ENCODE measurements at places on chromosomes 4 and X.
A peak's percentile ranks its signal among the peaks of the same experiment; 100 is the strongest.

- no peak for DNase-seq
Observed at GRCh38 chr4:72809208-72809607, 240.2 kb upstream of the ADAMTS3 start.

- no peak for DNase-seq
Observed at GRCh38 chr4:127771535-127772275, 10.4 kb upstream of the HSPA4L start.

DNA sequence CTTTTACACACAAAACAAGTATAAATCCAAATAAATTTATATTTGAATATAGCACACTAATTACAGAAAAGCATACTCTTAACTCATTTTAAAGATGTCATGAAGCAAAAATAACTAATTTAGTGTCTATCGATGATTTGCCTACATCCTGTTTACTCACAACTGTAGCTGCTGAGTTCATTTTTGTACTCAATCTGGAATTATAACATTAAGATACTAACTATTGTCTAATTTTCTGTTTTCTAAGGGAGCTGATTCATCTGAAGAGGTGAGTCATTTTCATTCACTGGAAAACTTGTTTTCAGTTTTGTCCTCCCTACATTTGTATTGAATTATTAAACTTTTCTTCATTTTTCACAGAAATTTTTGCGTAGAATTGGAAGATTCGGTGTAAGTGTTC, 3.7 kb downstream of the STATH start:
- DNase-seq, result no peak

GRCh38 chr4:137312257-137312656, 220.0 kb downstream of the PCDH18 start:
- no peak for DNase-seq

GRCh38 chr4:127623797-127624083, 9.0 kb upstream of the INTU start:
- DNase-seq, result peak; percentile 49

- no peak for DNase-seq
Observed at GRCh38 chrX:109856974-109857373, 123.9 kb upstream of the ACSL4 start.

GRCh38 chr4:122900314-122900713, 22.1 kb downstream of the NUDT6 start:
- no peak for DNase-seq

GRCh38 chrX:11566789-11567188, 98.9 kb downstream of the ARHGAP6 start:
- DNase-seq, result no peak

- DNase-seq, result peak; percentile 83
Observed at GRCh38 chr4:26860922-26861433, 337 bp downstream of the STIM2 start.

DNA sequence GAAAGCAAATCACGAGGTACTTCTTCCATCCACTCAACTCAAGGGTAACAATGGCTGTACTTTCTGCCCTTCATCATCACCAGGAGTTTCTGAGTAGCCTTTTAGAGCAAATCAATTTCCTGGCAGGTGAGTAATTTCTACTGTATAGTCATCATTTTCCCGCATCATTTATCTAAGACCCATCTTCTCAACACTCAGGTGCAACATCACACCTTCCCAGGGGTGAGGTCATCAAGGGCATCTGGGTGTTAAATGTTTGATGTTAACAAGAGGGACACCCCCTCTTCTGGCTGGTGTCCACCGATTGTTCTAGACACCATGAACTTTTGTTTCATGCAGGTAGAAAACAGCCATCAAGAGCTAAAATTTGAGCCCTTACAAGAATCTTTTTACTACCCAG, 313.4 kb upstream of the MAGEB2 start:
- no peak for DNase-seq

DNA sequence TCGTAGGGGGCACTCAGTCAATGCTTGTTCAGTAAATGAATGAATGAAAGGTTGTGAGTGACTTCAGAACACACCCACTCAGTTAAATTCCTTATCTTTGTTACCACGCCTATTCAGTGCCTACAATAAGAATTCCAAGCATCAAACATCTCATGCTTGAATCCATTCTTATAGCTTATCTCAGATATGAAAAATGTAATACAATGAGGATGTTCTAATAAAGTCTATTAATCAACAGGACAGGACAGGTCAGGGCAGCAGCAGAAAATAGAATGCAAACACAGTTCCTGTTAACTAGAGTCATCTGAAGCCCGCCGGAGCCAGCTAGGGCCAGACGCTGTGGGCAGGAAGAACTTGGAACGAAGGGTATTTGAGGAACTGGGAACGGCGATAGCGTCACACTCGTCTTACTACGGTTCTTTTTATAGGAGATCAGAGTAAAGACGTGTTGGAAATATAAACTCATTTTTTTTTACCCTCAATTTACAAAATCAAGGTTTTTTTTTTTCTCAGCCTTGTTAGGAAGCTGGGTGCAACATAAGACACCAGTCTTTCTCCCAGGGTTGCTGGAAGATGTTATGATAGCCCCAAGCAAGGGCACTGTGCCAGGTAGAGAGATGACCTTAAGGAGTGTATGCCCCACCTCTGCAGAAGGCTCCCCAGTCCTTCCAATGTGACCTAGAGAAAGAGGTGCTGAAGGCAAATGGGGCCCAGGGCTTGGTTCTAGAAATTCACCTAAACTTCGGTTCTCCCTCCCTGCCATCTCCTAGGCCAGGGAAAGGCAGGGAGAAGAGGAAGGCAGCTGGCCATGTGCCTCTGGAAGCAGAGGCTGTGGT, 48.3 kb downstream of the SEL1L3 start:
- no peak for DNase-seq

DNA sequence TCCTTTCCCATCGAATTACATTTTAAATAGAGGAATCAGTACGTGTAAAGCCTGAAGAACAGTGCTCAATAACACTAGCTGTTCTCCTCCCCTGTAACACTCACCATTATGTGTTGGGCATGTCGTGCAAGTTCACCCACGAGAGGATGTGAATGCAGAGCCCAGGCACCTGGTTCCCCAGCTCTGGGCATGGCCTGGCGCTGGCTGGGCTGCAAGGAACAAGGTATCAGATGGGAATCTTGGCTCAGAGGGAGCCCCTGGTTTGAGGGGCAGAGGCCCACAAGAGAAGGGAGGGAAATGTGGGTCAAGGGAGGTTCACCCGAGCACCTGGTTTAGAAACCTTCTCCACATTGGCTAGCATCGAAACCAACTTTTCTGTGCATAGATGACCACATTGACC, 41.7 kb upstream of the MTM1 start:
- DNase-seq, result no peak

- peak; percentile 59 for DNase-seq
Observed at GRCh38 chr4:42282081-42282901, 115.0 kb upstream of the SHISA3 start.

GRCh38 chr4:100169491-100170485, 20.5 kb downstream of the DDIT4L start:
- no peak for DNase-seq

GRCh38 chr4:26822546-26822945, 38.1 kb upstream of the STIM2 start:
- no peak for DNase-seq

DNA sequence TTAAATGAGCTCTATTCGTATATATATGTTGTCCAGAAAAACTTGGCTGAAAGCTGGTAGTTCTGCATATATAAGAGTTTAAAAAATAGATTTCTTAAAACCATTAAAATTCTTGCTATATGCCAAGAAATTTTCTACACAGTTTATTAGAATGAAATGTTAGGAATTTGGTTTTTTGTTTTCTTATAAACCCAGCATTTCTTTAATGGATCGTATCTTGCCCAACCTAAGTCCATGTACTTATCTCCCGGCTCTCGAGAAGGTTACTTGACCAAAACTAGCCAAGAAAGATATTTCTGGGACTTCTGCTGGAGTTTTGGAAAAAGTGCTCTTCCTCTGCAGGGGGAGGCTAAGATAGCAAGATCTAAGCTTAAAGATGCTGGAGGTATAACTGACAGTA, 4.7 kb upstream of the ASB5 start:
- DNase-seq, result no peak

DNA sequence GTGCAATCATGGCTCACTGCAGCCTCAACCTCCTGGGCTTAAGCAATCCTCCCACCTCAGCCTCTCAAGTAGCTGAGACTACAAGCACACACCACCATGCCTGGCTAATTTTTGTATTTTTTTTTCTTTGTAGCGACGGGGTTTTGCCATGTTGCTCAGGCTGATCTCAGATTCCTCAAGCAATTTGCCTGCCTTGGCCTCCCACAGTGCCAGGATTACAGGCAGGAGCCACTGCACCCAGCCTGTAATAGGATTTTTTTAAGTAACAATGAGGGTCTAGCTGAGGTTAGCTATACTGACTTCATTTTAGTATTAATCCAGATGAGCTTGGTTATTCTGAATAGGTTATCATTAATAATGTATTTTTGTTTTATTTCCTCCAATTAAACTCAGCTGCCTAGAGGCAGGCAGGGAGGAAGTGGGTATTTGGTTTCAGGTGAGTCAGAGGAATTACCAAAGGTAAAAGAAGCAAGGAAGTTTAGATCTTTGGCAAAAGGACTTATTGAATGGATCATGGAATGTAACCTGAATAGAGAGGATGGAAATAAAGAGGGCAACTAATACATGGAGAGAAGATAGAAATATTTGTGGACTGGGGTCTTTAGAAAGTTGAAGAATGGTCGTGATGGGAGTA, 1023.3 kb upstream of the TENM3 start:
- DNase-seq, result no peak

DNA sequence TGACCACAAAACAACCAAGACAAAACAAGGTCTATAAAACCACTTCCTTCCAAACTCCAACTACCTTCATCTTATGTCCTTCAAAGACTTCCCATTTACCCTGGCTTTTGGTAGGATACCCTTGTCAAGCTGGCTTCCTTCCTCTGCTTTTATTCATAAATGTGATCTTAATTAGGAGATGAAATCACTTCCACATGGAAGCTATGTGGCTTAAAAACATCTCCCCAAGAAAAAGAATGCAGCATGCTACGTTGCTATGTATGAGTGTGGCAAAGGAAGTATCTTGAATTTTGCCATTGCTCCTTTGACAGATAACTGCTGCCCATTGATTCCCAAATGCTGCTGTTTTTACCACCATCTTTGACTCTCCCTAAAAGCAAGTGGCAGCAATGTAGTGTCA, 46.4 kb upstream of the VEGFD start:
- no peak for DNase-seq

GRCh38 chr4:56743550-56743949, 62.5 kb upstream of the HOPX start:
- DNase-seq, result no peak

DNA sequence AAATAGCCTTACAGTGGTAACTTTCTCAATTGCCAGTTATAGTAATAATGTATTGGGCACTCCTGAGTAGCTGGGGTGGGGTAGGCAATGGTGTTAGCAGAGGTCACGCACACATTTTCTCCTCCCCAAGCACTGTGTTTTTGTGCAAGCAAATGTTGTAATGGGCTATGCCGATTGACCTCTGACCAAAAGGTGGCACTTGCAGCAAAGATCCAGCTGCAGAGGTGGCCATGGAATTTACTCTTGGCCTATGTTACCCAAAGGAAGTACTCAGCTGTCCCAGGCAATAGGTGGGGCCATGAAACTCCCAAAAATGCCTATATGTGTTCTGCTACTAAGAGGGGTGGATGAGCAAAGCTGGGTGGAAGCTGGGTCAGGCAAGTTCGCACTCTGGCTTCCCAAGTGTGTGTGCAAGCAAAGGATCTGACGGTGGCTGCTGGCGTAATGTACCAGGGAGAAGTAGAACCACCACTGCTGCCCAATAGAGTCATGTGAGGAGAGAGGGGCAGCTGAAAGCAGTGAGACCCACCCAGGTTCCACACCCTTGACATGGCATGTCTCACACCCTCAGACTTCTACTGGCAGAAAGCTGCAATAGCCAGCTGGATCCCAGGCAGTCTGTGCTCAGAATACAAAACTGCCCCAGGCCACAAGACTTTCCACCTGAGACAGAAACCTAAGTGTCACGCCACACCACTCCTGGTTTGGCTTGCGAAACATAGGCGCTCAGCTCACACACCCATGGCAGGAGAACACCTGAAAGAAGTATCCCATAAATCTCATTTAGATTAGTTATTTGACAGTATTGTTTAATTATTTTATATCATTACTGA, 353.3 kb upstream of the EMCN start:
- no peak for DNase-seq

GRCh38 chrX:15948318-15948660, 93.7 kb upstream of the AP1S2 start:
- no peak for DNase-seq

- no peak for DNase-seq
Observed at GRCh38 chr4:14084598-14084997, 457.1 kb upstream of the BOD1L1 start.

- DNase-seq, result no peak
Observed at GRCh38 chrX:50114113-50114512, 86.7 kb downstream of the AKAP4 start.

DNA sequence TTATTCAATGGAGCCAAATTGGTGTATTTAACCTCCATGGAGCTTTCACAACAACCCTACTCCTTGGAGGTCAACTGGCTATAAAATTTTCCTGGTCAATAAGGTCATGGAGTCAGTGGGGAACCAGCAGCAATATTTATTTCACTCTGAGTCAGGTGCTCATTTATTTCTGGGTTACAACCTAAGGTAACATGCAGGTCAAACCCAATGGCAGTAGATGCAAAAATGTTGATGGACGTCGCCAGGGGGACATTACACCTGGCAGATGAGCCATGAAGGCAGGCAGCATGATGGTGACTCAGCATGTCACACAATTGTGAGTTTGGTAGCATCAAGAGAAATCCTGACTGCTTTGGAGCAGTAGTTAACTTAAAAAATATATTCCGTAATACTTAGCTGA, 514.1 kb downstream of the IL15 start:
- DNase-seq, result no peak

- DNase-seq, result no peak
Observed at GRCh38 chr4:7470522-7471128, 35.9 kb upstream of the PSAPL1 start.

DNA sequence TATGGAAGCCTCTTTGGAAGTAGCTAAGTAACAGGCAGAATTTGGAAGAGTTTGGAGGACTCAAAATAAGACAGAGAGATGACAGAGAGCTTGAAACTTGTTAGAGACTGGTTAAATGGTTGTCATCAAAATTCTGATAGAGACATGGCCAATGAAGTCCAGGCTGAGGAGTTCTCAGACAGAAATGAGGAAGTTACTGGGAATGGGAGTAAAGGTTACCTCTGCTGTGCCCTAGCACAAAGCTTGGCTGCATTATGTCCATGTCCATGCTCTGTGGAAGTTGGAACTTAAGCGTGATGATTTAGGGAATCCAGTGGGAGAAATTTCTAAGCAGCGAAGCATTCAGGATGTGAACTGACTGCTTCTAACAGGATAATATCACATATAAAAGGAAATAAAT, 146.2 kb upstream of the NDST4 start:
- DNase-seq, result no peak

DNA sequence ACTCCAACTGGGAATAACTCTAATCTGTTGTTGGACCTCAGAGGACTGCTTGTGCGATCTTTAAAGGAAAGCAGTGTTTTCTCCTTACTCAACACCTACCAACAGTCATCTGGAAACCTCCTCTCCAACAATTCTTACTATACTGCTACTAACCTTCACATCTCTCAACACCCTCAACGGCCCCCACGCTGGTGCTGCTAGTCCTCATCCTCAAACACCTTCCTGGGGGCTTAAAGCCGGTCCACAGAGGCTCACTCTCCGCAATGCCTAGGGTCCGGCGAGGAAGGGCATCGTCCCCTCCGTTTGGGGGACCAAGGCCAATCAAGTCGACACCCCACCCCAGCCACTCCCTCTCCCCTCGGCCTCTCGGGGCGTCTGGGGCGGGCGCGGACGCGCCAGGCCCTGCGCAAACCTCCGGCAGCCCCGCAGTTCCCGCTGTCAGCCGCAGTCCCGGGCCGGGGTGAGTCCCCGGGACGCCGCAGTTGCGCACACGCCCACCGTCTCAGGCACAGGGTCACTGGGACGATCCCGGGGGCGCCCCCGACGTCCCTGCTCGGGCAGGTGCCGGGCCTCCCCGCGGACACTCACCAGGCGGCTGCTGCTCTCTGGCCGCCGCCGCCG, 418 bp downstream of the TAB3 start:
- no peak for DNase-seq
